ENCODE measurements at places on chromosomes 2 and 18.

GRCh38 chr2:138447889-138448570 is 53.5 kb upstream of the SPOPL start:
- DNase-seq = no peak

DNA sequence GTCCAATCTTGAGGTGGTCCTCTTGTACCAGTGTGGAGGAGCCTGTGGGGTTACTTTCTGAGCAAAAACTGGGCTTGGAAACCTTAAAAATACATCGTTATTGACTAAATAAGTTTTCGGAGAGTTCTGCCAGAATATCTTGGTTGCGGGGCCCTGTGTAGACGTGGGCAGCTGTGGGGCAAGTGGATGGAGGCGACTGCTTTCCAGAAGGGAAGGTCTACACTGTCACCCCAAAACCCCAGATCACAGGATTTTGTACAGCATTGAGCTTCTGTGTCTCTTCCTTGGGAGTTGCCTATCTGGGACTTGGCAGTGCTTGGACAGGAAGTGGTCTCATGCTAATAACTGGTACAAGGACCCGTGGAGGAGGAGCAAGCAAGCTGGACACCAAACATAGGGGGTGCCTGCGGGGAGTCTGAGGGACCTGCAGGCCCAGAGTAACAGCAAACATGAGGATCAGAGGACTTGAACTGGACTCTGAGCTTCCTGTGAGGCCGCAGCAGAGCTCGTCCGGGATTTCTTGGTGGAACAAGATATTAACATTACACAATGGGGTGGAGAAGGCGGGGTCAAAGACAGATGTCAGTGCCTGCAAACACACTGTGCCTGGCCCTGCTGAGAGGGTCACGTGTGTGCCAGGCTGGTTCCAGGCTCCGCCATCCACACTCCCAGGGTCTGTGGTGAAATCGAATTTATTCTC is 48.0 kb upstream of the CTLA4 start:
- no peak for DNase-seq

DNA sequence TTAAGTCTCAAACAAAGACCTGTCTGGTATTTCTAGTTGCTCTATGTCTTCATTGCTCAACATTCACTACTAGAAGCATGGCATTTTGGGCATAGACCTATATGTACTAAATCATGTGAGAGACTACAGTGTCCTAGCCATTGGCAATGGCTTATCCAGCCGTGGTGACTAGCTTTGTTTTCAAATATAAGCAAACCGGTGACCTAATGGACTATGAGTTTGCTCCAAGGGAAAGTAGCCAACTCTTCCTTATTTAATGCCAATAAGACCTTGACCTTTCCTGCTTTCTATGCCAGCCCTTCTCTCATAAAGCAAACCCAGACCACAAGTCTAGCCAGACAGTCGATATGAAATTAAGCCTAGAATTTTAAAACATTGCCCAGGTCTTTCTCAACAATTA is 113.7 kb upstream of the CREB1 start:
- DNase-seq = no peak

DNA sequence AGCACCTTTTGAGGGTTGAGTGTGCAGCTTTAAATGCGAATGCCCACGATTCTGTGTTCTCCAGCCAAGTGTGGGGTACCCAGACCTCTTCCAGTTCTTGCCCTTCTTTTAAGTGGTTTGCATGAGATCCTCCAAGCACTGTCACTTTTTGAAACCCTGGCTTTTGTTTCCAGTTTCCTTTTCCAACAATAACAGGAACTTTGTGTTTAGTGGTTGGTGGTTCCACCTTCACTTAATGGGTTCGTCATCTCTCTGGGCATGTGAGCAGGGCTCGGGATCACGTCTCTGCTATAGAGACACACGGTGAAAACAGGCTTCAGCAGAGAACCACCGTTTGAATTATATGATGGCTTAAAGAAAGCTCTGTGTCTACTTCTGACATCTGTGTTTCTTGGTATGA is 197.6 kb downstream of the LDLRAD4 start:
- no peak for DNase-seq

DNA sequence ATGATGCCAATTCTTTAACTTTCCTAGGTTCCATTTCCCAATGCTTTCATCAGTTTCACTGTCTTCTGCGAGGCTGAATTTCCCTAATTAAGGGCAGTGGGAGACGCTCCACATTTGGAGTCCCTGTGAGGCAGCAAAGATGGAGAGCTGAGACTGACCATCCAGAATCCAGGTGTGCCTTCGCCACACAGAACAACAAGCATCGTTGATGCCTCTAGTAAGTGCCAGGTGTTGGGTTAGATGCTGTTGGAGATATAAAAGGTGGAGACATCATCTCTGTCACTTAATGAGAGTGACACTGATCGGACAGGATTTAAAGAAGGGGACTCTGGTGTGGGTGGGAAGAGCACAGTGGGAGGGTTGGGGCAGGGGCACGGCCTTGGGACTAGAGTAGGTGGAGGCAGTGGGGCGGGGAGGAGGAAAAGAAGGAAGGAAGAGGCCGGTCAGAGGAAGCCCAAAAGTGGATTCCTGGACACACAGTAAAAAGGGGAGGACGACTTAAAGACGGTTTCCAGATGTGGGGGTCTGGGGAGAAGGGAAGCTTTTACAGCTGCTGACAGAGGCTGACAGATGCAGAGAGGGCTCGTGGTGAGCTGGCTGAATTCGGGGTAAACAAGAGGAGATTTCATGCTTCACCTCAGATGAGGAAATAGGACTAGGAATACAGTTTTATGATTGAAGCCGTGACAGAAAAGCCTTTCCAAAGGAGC is 113.0 kb downstream of the BCL2 start:
- DNase-seq = no peak

GRCh38 chr2:27572439-27572838 is 10.4 kb upstream of the ZNF512 start:
- no peak for DNase-seq

GRCh38 chr2:195307751-195308150 is 349.3 kb upstream of the SLC39A10 start:
- no peak for DNase-seq

DNA sequence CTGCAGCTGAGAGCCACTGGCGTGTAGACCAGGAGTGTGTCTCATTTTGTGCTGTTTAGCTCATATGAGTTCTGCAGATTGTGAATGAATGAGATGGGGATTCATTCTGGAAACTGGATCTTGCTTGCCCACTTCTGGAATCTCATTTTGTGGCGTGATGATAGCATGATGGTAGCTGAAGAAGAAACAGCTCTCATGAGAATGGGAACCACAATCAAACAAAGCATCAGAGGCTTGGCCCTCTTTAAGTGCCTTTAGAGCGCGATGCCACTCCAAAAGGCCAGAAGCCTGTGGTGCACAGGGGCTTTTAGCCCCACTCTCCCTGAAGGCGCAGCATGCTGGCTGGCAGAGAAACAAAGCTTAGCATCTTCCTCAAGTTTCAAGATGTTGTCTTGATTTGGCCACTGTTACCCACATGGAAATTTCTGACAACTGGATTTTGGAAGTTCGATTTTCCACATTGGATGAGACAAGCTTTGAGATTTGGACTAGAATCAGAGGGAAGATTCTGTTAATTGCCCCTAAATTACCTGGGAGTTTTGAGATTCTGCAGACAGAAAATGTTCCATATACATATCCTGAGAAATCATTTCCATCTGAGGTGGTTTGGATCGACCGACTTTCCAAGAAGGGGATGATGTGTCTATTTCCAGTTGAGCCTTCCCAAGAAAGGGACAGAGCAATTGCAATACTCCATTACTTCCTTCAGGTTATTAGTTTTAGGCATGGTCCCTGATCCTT is 234.5 kb downstream of the VAPA start:
- no peak for DNase-seq

DNA sequence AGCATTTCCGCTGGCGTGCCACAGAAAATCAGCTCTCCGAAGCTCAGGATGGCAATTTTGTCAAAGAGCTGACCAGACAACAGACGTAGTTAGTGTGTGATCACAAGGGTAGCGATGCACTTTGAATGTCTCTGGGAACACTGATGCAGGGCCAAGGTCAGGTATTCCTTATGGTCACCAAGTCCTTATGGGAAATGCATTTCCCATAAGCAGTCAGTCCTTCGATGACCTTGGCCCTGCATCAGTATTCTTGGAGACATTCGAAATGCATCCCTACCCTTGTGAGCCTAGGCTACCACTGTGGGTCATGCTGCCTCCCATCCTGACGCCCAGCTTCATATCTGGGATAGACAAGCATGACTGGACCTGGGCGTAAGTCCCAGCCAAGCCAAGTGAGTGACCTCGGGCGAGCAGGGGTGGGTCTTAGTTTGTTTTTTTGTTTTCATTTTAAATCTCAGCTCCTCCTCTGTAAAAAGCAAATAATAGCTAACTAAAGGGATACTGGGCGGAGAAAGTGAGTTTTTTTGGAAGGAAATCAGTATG is 13.6 kb downstream of the ABCG5 start:
- DNase-seq = no peak

DNA sequence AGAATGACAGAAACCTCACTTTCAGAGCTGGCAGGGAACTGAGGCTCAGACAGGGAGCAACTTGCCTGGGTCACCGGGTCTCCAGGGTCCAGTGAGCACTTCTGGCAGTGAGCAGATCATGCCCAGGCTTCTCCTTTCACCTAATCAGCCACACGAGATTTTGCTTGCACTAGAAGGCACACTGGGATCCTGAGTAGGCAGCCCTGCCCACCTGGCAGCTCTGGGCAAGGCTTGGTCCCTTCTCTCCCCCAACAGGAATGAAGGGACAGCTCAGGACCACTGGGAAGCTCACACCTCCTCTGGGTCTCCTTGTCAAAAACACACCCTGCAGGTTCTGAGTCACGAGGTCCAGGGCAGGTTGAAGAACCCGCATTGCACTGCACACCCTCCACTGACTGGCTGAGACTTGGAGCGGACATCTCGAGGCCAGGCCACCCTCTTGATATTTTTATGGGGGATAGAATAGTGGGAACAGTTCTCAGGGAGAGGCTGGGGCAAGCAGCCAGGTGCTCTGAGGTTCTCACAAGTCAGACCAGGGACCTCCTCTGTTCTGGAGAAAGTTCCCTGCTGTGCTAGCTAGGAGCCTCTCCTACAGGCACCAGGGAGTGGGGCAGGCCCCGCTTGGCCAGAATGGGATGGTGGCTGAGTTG is 5.7 kb downstream of the MAL start:
- no peak for DNase-seq

DNA sequence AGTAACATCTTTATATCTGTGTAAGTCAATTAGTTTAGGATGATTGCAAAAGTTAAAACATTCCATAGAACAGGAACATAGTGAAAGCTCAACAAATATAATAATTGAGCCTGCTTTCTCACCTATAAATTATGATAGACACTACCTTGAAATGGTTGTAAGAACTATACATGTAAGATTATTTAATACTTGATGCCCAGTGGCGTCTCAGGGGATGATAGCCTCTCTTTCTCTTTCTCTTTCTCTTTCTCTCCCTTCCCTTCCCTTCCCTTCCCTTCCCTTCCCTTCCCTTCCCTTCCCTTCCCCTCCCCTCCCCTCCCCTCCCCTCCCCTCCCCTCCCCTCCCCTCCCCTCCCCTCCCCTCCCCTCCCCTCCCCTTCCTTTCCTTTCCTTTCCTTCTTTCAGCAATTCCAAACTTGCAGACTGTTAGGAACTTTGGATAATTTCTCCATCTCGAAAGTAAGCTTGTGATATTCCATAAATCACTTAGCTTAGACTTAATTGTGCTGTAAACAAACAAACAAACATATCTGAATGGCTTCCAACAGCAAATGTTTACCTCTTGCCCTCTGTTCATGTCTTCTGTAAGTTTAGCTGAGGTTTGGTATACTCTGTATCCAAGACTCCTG is 1102.7 kb downstream of the TSN start:
- no peak for DNase-seq

GRCh38 chr2:18265614-18266586 is 294.6 kb downstream of the RDH14 start:
- DNase-seq = no peak

- no peak for DNase-seq
These were observed 50.6 kb downstream of the ST3GAL5 start for GRCh38 chr2:85838181-85838580.

DNA sequence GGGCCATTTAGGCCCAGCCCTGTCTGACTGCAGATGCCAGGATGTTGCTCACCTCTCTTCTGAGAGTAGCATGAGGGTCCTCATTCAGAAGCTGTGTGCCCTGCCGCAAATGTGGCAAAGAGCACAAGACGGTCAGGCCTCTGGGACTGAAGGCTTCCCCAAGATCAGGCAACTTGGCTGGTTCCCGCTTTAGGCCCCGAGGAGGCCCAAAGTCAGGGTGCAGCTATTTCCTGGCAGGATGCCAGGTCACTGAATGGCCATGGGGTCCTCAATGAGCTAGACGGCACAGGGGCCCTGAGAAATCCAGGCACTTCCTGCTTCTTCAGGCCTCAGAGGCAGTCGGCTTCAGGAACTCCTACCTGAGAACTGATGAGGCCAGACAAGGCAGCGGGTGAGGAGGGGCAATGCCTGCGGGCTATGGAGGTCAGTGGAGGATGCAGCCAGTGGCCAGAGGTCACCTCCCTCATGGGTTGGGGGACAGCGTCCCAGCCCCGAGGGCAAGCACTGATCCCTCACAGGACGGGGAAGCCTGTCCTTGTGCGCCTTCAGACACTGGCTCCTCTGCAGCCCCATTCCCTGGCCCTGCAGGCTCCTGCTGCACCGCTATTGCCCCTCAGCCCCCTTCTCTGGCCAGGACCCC is 44.9 kb downstream of the LMAN2L start:
- DNase-seq = no peak

DNA sequence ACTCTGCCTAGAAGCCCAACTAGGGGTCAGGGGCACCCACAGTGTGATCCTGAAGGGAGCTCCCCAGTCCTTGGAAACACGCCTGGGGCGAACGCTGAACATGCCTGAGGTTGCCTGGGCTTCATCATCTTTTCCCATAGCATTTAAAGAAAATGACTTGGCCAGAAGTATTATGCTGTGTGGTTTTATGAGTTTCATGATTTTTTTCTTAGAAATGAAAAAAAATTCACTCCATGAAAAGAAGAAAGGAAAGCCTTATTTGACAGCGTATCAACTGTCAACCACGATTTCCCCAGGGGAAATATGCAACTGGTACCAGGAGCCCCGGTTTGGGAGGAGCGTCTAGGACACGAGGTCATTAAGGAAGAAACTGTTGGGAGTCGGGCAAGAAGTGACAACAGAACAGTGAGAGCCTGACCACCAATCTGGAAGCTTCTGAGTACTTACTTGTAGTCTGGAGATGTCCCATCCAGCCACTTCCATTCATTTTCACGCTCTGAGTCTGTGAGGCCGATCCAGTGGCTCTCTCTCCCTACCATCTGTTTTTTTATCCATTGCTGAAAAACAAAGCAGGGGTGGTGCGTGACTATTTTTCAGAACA is 63.5 kb upstream of the THOC1 start:
- no peak for DNase-seq

- DNase-seq = no peak
These were observed 510.1 kb upstream of the RAB6C start for GRCh38 chr2:129469389-129469788.

GRCh38 chr2:219285373-219285735 is 6.2 kb downstream of the DNAJB2 start:
- DNase-seq = no peak

GRCh38 chr2:16214391-16214790 is 274.0 kb downstream of the MYCN start:
- no peak for DNase-seq

- DNase-seq = no peak
These were observed 78.4 kb upstream of the MEX3C start for GRCh38 chr18:51275712-51276476.

GRCh38 chr2:28305202-28305601 is 87.5 kb upstream of the FOSL2 start:
- no peak for DNase-seq
